ENCODE measurements at places on chromosomes 11 and 22.

GRCh38 chr11:61980783-61981541, 13.5 kb upstream of the FTH1 start:
- no peak for DNase-seq

GRCh38 chr11:123905826-123906225, 3.9 kb downstream of the OR8D4 start:
- DNase-seq, result no peak

DNA sequence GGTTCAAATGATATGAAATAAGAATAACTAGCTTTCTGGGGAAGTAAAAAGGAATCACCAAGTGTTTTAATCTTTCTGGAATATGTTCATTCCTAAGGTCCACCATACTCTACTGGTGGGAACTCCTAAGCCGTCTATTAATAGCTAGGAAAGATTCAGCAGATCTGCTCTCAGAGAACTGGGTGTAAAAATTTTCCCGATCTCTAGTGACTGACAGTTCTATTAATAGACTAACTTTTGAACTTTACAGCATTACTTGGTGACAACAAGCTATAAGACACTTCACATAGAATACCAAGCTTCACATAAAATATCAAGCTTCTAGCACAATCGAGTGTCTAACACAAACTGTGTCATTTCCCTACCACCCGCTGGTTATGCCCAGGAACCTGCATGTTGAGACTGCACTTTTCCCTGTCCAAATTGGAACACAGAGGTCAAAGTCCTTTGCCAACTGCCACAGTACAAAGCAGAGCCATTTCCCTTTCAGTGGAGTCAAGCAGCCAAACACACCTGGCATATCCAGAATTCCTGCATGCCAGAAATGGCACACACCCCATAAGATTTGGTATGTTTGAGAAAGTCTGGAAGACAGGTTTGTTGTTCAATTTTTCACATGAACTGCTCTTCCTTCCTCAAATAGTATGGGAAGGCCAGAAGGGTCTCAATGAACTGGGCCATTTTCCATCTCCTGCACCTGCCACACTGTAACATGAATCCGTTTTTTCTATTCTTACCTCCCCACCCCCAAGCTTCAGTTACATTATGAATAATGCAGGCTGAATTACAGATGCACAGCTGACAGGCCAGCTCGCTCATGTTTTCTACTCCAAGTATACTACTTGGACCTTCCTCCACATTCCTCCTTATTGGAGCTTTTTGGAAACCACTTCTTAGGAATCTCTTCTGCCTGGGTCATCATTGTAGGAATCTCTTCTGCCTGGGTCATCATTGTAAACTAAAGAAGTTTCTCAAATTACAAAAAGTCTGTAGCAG, 3.7 kb downstream of the OSBP start:
- DNase-seq, result no peak

DNA sequence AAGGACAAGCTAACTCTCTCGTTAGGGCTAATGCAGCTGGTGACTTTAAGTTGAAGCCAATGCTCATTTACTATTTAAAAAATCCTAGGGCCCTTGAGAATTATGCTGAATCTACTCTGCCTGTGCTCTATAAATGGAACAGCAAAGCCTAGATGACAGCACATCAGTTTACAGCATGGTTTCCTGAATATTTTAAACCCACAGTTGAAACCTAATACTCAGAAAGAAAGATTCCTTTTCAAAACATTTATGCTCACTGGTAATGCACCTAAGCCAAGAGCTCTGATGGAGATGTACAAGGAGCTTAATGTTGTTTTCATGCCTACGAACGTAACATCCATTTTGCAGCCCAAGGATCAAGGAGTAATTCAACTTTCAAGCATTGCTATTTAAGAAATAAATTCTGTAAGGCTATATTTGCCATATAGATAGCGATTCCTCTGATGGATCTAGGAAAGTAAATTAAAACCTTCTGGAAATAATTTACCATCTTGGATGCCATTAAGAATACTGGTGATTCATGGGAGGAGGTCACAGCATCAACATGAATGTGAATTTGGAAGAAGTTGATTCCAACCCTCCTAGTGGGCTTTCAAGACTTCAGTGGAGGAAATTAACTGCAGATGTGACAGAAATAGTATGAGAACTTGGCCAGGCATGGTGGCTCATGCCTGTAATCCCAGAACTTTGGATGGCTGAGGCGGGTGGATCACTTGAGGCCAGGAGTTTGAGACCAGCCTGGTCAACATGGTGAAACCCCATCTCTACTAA, 14.5 kb downstream of the XNDC1N start:
- no peak for DNase-seq

Measured in stimulated activated CD8-positive, alpha-beta memory T cell treated with anti-CD3 and anti-CD28 coated beads, Interleukin-4, amount 100 ng/mL, for 24 hours (primary cell).